ENCODE measurements at places on chromosomes 1 and 21.

DNA sequence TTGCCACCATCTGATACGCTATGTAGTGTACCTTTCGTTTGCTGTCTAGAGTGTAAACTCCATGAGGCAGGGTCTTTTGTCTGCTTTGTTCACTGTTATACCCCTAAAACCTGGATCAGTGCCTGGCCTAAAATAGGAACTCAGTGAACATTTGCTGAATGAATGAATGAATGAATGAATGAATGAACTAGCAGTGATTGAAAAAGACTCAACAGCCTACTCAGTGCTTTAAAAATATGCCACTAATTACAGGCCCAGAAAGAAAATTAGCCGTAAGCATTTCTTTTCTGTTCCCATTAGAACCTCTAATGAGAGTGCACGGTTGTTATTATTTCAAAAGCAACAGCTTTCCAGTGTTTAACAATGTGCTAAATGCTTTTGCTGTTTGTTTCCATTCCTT, 69.3 kb upstream of the SYT6 start:
- no peak for DNase-seq

DNA sequence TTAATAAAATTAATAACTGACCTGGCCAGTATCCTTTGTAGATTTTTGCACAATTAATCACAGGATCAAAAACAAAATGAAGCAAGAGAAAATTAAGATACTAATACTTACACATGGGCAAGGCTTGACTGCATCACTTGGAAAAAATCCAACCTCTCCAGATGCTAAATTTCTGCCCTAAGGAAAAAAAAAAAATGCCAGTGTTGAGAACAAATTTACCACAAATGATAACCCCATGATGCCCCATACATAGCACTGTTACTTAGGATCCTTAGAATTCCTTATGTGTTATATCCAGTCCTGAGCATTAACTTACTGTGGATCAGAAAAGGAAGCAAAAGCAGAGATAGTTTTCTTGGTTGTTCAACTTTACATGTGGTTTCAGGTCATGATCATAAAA, 347.5 kb downstream of the VAV3 start:
- no peak for DNase-seq

GRCh38 chr1:19676438-19676922, 11.8 kb downstream of the HTR6 start:
- DNase-seq: no peak

DNA sequence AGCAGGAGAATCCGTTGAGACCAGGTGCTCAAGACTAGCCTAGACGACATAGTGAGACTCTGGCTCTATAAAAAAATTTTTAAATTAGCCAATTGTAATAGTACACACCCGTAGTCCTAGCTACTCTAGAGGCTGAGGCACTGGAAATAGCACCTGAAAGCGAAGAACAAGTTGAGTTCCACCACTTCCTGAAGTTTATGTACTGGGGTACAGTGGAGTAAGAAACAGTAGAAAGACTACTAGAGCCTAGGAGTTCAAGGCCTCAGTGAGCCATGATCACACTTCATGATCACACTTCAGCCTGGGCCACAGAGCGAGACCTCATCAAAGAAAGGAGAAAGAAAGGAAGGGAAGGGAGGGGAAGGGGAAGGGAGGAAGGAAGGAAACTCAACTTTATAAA, 19.8 kb downstream of the RSBN1 start:
- DNase-seq: no peak

GRCh38 chr1:87333692-87334347, 5.1 kb downstream of the LMO4 start:
- no peak for DNase-seq

- no peak for DNase-seq
Observed at GRCh38 chr21:41188486-41189149, 20.7 kb downstream of the BACE2 start.

Measured in activated T-helper 1 cell treated with Interleukin-2 at 50 U/mL for 16 hours (primary cell).